Activated CD8-positive, alpha-beta memory T cell treated with anti-CD3 and anti-CD28 coated beads for 4 hours (primary cell): ENCODE measurements at places on chromosomes 6 and 20.
A peak's percentile ranks its signal among the peaks of the same experiment; 100 is the strongest.

DNA sequence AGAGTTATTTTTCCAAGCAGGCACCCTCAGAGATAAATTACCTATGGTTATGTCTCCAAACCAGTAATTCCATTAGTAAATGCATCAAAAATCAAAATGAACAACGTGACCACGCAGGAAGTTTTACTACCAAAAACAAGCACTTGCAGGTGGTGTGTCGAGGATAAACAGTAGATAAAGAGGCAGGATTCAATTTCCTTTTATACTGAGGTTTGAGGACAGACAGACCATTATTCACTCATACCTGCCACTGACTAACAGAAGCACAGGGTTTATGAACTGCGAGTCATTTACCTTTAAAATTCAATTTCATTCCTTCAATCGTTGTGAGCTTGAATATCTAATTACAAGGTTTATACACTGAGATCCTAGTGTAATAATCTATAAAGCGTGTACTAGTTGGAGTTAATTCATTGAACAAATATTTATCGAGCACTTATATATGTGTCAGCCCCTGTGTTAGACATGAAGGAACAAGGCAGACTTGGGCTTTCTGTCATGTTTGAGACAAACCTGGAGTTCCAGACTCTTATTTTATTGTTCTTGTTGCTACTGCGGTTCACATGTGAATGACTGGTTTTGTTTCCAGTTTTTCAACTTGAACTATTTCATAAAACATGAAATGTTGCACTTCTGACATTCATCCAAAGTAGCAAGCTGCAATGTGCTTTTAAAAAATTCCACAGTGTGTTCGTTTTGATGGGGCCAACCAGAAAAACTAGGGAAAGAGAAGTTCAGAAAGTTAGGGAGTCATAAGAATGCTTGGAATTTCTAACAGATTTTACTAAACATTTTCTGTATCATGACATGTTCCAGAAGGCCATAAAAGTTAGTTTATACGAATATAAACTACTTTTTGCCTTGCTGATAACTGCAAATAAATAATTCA, 205.6 kb downstream of the UST start:
- DNase-seq = no peak

DNA sequence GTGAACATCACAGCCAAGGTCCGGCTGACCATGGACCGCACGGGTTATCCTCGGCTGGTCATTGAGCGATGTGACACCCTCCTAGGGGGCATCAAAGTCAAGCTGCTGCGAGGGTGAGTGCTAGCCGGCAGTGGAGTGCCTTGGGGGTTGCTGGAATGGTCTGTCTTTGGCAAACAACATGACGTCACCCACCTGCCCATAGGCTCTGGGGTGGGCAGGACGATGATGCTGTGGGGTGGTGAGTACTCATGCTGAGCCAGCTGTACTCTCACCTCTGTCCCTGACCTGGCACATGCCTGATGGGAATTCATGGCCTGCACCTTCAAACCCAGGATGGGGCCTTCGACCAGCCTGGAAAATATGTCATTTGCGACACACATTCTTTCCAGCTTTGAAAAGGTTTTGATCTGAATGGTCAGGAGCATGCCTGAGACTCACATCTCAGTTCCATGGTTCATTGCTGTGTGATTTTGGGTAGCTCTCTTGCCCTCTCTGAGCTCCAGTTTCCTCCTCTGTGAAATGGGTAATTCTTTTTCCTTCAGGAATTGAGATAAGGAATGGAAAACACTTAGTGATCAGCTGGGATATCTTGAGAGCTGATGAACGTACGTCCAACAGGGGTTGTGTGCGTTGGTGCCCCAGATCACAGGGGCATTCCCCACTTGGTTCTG, 6.7 kb downstream of the BPIFB4 start:
- no peak for DNase-seq

DNA sequence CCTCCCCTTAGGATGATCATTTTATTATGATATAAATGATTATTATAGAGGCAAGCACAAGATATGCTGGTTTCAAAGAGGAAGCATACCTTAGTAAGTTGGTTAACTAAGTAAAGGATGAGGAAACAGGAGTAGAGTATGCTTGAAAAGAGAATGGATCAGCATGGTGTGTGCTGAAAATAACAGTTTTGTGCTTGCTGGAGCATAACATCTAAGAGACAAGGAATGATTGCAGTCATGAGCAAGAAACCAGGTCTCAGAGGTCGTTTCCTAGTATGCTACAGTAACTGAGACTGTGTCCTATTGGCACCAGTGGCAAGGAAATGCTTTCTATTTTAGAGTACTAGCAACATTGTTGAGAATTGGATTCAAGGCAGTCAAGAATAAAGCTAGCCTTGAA, 34.1 kb downstream of the CDC40 start:
- DNase-seq = no peak

DNA sequence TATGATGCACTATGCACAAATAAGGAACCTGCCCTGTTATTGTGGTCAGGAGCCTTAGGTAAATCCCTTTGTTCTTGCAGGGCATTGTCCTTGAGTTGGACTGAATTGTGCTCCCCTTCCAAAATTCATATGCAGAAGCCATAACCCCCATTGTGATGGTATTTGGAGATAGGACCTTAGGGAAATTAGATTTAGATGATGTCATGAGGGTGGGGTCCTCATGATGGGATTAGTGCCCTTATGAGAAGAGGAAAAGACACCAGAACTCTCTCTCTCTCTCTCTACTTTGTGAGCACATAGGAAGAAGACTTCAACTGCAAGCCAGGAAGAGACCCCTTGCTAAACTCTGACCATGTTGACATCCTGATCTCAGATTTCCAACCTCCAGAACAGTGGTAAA, 268.0 kb downstream of the LRFN2 start:
- no peak for DNase-seq

DNA sequence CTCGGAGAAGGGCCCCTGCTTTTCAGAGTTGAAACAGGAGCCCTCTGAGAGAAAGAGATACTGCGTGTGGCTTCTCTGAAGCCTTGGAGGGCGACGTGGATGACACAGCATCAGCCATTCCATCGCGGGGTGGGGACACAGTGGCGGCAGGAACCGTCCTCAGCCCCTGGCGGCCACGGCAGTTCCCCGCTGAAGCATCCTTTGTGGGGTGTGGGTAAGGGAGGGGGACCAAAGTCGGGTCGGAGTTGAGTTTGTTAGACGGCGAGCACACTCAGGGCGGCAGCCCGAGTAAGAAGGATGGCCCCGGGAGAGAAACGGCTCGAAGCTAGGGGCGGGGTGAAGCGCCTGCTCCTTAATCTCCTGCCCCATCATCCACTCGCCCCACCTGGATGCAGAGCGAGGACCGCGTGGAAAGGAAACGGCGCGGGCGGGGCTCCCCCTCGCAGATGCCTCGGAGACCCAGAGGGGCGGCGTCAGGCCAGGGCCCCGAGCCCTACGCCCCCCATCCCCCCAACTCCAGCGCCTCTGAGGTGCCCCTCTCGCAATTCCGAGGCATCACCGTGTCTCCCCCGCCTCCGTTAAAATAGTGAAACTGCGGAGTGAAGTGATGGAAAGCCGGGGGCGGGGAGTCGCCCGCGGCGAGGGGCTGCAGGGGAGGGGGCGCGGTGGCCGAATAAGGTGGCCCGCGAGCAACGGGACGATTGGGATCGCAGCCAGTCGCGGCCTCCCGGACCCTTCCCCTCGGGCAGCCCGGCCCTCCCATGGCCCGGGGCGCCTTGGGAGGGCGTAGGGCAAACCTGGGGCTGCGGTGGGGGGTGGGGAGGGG, 796 bp upstream of the RREB1 start:
- peak; percentile 58 for DNase-seq

GRCh38 chr6:31736021-31736767, at the start of gene CLIC1:
Gene CLIC1, minus strand, starts transcription at chr6:31736530. Its CDS starts 230 bp downstream, at chr6:31736300.
- DNase-seq = peak; percentile 53

- no peak for DNase-seq
These were observed 37.2 kb upstream of the CALHM6 start for GRCh38 chr6:116424001-116424400.

- DNase-seq = no peak
These were observed 51.9 kb upstream of the EDN1 start for GRCh38 chr6:12238219-12238618.

GRCh38 chr6:792662-793061, 99.7 kb upstream of the EXOC2 start:
- DNase-seq = no peak

DNA sequence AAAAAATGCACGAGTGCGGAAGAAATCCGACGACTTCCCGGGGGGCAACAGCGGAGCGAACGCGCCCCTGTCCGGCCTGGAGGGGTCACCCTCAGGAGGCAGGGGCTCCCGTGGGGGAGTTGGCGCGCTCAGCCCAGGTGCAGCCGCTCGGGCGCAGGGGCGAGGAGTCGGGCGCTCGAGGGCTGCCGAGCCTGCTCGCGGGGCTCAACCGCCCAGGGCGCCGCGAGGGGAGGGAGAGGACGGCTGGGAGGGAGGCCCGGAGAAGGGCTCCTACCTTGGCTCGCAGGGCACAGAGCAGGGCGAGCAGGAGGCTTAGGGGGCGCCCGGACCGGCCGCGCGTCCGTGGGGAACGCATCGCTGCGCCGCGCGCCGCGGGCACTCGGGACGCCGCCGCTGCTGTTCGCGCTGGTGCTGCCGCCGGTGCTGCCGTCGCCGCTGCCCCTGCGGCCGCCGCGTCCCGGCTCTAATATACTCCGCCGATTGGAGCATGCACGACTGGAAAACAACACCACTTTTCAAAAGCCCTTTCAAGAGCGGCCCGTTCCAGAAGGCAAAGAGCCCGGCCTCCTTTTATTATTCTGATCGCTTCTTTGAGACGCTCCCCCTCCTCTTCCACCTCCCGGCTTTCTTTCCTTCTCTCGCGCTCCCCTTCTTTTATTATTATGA, 490 bp downstream of the JAG1 start:
- DNase-seq = no peak

GRCh38 chr6:8420031-8420588, 15.2 kb downstream of the SLC35B3 start:
- DNase-seq = no peak

DNA sequence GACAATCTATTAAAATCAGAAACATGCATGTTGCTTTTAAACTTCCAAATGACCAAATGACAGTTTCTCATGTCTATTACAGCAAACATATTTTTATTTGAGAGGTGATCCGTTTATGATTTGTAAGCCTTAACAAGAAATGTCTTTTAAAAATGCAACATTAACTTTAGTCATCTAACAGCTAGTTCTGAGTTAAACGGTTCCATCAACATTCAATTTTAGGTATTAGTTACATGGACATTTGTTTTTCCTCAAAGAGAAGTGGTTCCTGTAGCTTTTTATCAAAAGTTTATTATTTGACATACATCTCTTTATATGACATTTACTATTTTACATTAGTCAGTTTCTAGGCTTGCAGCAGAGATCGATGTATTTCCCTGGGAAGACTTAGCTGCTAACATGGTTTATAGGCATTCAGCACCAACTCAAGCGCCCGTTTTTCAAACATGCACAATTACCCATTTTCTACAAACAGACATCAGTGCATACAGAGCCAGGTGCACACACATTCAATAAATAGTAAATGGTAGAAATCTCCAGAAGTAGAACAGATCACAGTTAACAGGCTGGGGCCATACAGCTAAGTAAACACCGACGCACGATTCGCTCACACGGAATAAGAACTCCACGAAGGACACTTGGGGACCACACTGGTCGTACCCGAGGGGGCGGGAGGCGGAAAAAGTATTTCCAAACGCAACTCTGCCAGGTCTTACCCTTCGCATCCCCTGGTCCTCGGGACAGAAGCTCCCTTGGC, 882 bp downstream of the CNR1 start:
- no peak for DNase-seq

- DNase-seq = no peak
These were observed 255.7 kb downstream of the PRKN start for GRCh38 chr6:162471842-162472241.

GRCh38 chr6:16196260-16196983, 42.0 kb upstream of the GMPR start:
- DNase-seq = no peak

DNA sequence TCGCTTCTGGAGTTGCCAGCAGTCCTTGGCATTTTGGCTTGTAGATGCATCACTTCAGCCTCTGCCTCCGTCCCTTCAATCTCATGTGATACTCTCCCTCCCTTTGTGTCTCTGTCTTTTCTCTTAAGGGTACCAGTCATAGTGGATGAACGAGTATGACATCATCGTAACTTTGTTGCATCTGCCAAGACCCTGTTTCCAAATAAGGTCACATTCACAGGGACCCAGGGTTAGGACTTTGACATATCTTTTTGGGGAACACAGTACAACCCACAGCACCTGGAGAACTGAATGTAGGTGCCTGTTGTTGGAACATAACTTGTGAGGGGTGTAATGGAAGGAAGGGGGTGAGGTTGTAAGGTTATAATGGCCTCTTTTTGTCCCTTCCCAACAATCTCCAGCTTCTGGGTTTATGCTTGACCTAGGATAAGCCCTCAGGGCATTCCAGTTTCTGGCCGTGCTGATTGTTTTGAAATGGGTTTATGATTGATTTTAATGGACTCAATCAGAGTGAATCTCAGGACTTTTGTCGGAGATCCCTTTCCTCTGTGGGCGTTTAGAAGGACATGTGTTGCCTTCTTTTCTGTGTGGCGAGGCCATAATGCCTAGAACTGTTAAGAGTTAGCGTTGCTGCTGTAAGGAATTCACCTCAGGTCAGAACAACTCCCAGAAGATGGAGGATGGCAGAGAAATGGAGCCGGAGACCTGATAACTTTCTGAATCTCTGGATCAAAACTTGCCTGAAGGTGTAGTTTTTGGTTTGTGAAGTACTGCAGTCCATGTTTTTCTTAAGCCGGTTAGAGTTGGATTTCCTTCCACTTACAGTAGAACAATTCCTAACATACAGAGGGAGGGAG, 9.2 kb downstream of the ATRN start:
- DNase-seq = no peak

- DNase-seq = no peak
These were observed 8.9 kb upstream of the RAB44 start for GRCh38 chr6:36688739-36689075.

GRCh38 chr6:1024587-1024986, 287.3 kb upstream of the FOXQ1 start:
- DNase-seq = no peak
